Stimulated activated CD8-positive, alpha-beta memory T cell treated with anti-CD3 and anti-CD28 coated beads, Interleukin-4, amount 100 ng/mL, for 4 hours (primary cell): ENCODE measurements at places on chromosomes 16 and 17.

DNA sequence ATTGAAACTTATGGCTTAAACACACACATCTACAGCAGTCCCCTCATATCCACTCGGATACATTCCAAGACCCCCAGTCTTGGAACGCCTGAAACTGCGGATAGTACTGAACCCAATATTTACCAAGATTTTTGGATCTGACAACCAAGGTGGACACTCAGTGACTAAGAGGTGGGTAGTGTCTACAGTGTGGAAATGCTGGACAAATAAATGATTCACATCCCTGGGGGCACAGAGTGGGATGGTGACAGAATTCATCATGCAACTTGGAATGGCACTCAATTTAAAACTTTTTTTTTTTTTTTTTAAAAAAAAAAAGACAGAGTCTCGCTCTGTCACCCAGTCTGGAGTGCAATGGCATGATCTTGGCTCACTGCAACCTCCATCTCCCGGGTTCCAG, 54.2 kb upstream of the TRAP1 start:
- DNase-seq = no peak

DNA sequence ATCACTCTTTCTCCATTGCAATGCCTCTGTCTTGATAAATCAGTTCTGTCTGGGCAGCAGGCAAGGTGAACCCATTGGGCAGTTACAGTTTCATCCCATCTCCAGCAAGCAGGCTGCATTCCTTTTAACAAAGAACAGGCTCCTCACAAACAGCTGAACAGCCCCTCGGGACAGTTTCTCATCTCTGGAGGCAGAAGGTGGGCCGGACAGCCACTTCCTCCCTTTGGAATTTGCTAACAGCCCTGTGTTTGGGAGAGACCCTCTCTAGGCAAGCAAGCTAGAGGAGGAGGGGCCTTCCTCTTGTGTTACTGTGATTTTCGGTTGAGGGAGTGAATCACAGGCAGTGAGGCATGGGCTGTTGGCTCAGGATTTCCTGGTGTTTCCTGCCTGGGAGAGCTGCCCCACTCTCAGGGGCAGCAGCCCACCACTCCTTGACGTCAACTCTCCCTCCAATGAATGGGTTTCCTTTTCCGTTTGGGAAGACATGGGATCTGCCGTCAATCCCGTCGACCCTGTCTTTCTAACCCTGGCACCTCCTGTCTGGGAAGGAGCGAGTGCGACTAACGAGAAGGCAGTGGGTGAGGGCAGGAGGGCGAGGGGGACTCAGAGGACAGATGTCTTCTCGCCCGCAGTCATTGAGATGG, 3.7 kb upstream of the PGS1 start:
- DNase-seq = no peak

DNA sequence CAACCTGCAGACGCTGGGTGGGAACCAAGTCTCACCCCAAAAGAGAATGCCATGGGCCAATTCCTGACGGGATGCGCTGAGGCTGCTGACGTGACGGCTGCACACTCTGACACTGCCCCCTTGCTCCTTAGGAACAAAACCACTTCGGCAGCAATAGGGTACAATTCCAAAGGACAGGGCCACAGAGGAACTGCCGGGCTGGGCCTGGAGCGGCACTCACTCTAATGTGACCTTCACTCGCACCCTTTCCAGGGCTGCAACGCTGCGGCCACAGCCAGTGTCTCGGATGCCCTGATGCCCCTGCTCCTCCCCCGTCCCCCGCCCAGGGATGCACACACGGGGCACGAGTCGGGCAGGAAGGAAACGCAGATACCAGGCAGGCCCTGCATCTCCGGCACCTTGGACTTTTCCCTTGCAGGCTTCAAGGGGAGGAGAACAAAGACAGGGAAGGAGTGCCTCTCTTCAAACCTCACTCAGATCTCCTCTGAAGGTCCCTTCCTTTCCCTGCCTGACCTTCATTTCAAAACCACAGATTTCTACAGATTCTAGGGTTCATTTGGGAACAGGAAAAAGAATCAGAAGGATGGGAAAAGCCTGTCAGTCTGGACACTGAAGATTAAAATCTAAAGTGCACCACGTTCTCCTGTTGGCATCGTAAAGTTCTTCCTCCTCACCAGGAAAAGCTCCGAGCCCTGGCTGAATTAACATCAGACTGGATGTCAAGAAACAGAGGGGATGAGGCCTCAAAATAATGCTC, 2.3 kb downstream of the PITPNA start:
- DNase-seq = no peak

GRCh38 chr16:28876973-28877654, 1.2 kb upstream of the ATP2A1 start:
- no peak for DNase-seq

- DNase-seq = no peak
These were observed 218.0 kb downstream of the NTN1 start for GRCh38 chr17:9239246-9239792.

DNA sequence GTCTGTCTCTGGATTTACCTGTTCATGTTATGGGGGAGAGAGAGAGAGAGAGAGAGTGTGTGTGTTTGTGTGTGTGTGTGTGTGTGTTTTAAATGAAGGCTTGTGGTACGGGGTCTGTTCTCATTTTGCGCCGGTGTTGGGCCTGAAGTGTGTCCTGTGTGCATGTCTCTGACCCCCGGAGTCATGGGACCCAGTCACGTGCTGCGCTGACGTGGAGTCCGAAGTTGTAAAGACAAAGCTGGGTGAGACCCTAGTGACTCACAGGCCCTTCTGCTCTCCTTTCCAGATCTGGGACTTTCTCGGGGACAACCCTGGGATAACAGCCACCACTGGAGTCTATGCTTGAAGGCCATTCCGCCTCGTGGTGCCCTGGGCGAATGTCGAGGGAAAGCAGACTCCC, 35.0 kb downstream of the JPH3 start:
- no peak for DNase-seq

- DNase-seq = no peak
These were observed 15.0 kb upstream of the RGS9 start for GRCh38 chr17:65121916-65122806.

DNA sequence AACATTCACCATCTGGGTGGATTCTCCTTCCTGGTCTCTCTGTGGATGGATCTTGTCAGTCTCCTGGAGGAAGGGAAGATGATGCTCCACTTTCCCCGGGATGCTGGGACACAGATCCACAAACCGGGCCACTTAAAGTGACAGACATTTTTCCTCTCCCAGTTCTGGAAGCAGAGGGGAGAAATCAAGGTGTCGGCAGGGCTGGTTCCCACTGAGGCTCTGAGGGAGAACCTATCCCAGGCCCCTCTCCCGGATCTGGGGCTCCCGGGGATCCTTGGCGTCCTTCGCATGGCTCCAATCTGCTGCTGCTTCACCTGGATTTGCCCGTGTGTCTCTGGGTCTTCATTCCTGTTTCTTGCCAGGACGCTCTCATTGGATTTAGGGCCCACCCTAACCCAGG, 263.1 kb upstream of the TNRC6C start:
- DNase-seq = no peak

- no peak for DNase-seq
These were observed 181.1 kb downstream of the CHD9 start for GRCh38 chr16:53235851-53236250.
